ENCODE measurements at places on chromosomes 3 and 15.
A peak's percentile ranks its signal among the peaks of the same experiment; 100 is the strongest.

DNA sequence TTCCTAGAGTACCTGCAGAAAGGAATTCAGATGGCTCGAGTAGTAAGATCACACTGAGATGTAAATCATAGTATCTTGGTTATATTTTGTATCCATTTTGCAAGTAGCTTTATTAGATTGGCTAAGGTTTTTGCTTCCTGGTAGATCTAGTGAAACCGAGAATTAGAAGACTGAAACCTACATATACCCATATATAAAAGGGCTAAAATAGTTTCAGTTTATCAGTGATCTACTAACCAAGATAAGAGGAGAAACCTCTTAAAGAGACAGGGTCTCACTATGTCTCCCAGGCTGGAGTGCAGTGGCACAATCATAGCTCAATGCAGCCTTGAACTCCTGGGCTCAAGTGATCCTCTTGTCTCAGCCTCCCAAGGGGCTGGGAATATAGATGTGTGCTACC, 135.3 kb downstream of the PCCB start:
- no peak for DNase-seq

GRCh38 chr3:183427876-183428446, 458 bp downstream of the MCF2L2 start:
- DNase-seq = peak; percentile 27

- peak; percentile 96 for DNase-seq
Measured at GRCh38 chr3:136818191-136818768, 646 bp upstream of the SLC35G2 start.

- no peak for DNase-seq
Measured at GRCh38 chr3:180854887-180855286, 57.6 kb upstream of the FXR1 start.

- DNase-seq = no peak
Measured at GRCh38 chr3:41364736-41365135, 165.4 kb downstream of the CTNNB1 start.

DNA sequence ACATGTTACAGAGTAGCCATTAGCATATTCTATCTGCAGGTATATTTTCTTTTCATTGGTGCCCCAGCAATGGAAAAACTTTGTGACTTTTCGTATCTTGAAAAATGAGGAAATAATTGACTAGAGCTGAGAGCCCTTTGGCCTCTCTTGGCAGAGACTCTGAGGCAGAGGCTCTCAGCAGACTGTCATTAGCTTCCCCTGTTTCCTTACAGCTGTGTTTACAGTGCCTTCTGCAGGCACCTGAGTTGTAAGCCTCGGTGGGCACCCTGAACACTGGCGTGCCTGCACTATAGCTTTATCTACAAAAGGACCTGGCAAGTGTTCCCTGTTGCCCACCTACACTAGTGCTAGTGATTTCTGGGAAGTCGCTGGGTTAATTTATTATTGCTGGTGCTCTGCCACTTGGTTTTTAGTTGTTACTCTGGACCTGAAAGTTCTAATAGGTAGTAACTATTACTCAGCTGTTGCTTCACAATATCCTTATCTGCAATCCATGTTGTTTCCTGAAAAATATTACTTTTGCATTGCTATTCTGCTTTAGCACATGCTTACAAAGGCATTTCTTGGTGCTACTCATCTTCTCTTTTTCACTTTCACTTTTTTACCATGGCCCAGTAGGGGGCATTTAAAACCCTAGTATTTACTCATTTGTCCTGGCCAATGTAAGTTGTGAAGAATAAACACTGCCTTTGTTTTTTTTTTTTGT, 7.8 kb upstream of the GPR171 start:
- peak; percentile 8 for DNase-seq

DNA sequence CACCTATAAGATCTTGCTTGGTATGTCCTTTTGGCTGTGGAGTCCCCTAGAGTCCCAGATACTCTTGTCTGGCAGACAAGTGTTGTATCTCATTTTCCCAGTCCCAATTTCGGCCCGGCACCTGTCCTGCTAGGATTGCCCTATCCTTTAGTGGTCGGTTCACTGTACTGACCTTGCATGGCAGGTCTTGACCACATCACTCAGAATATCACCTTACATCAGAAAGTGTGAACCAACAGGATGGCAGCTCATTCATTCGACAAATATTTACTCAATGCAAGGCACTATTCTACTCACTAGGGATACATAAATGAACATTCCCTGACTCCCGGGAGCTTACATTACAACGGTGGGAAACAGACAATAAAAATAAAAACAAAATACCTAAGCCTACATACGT, 5.7 kb upstream of the CCDC80 start:
- no peak for DNase-seq

DNA sequence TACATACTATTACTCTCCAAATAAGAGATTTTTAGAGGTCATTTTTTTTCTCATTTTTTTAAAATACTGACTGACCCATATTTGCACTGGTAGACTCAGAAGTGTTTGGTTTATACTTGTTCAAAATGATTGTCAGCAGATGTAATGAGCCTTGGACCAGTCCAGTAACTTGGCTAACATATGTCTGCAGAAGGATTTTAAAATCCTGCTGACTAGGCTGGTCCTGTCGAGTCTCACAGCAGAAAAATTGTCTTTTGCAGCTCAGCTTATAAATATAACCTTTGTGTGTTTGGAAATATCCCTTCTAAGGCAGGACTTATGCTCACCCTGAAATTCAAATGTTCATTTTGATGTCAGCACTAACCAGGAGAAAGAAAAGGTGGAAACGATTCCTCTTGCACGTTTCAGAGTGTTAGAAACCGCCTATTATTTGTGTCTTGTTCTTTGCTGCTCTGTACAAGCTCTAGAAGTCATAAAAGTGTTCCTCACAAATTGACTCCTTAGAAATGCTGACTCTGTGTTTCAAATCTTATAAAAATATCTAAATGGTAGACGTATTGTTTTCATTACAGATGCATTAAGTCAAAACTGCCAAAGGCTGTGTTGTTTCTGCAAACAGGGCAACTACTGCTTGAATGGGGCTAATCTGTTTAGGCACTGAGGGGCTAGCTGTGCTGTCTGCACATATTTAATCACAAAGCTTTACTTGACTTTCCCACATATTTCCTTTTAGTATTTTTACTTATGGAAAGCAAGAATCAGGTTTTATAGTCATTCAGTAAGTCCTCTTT, 95.3 kb downstream of the CHL1 start:
- DNase-seq = no peak

GRCh38 chr3:105691053-105691452, 177.8 kb downstream of the CBLB start:
- DNase-seq = no peak

- DNase-seq = no peak
Measured at GRCh38 chr3:40468018-40468417, 8.9 kb upstream of the ZNF619 start.

- no peak for DNase-seq
Measured at GRCh38 chr15:75230551-75231371, 27.4 kb upstream of the GOLGA6C start.

DNA sequence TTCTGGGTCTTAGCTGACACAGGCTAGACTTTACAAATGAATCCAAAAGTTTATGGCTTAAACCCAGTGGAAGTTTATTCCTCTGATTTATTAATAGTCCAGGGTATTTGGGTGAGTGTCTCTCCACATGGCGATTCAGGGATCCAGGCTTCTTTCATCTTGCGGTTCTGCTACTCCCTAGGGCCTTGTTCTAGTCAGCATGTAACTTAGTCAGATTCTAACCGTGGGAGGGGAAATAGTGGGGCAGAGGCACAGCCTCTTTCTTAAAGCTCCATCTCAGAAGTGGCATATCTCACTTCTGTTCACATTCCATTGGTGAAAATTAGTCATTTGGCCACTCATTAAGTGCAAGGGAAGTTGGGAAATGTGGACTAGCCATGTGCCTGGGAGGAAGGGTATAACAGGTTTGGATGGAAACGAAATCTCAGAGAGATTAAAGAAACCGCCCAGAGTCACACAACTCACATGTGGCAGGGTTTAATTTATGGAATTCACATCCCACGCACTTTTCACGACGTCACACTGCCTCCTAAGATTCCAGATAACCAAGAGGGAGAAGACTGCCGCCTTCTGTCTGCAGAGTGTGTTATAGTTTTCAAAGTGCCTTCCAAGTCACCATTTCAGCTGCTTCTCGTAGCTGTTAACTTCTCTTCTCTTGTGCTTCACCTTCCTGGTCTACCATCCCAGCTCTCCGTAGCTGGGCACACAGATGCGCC, 11.4 kb upstream of the RASGRF1 start:
- DNase-seq = peak; percentile 57

DNA sequence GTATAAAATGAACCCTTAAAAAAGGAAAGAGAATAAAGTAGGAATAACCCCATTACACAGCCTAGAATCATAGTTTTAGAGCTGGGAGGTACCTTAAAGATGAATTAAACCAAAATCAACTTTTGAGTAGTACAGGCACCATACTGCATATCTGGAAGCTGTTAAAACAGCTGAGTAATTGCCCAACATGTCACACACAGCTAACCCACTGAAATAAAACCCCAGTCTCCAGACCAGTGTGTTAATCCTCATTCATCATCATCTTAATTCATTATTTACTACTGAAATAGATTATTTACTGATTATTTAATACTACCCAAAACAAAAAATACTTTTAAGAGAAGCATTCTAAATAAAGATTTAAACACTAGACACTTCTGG, 52.8 kb downstream of the GPR160 start:
- no peak for DNase-seq

DNA sequence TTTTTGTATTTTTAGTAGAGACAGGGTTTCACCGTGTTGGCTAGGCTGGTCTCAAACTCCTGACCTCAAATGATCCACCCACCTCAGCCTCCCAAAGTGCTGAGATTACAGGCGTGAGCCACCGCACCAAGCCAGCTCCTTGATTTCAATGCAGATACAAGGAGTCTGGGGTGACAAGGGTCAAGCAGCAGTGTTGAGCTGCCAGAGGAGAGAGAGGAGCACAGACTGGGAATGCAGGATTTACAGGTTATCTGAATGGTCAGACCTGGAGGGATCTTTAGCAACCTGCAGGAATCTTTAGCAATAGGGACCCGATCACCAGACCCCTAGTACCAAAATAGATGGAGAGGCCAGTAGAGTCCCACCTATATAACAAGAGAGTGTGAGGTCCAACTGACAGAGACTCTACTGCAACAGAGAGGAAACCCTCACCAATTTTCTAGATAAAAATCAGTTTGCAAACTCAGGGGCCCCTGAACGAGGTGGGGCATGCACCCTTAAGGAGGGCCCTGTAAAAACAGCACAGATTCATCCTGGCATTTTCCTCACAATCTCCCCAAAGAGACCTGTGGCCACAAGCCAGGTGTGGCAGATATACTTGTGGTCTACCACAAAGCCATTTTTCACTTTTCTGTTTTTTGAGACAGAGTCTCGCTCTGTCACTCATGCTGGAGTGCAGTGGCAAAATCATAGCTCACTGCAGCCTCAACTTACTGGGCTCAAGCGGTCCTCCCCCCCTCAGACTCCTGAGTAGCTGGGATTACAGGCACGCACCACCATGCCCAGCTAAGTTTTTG, 10.7 kb upstream of the SHISA5 start:
- no peak for DNase-seq

- DNase-seq = no peak
Measured at GRCh38 chr3:13414040-13414729, 5.9 kb downstream of the NUP210 start.

Data from fibroblast of mammary gland (primary cell).